ENCODE measurements at places on chromosomes 1 and 21. TPM values are rescaled to one million over a fixed set of nuclear protein-coding genes. Genes with fewer than 3 reads are reported as not detected.

Gene S100A1
- not detected for total RNA-seq

Gene COL8A2
- total RNA-seq, result not detected

Gene CELA3B
- not detected for total RNA-seq

Gene TMPRSS3
- total RNA-seq, result not detected

Gene AXDND1
- not detected for total RNA-seq

Gene INSRR
- total RNA-seq, result not detected

Gene LBR
- 58.3 TPM for total RNA-seq

Gene FAM20B
- total RNA-seq, result 17.3 TPM

Gene CAP1
- 154 TPM for total RNA-seq

Gene LIX1L
- 26.9 TPM for total RNA-seq

Gene KCNE2
- total RNA-seq, result not detected

Gene S100A7A
- total RNA-seq, result not detected

Gene ASCL5
- 0.07 TPM for total RNA-seq

Gene ADORA3
- not detected for total RNA-seq

Gene CYP4A11
- total RNA-seq, result not detected

Gene FAM72D
- 3.5 TPM for total RNA-seq

Gene GPR25
- not detected for total RNA-seq

Gene CASQ2
- total RNA-seq, result not detected

Gene RNU11
- not detected for total RNA-seq

Gene RSPO1
- total RNA-seq, result not detected

Gene STIL
- total RNA-seq, result 16.6 TPM

Gene ATP1A4
- total RNA-seq, result not detected

Gene IVL
- not detected for total RNA-seq

Gene HTR1D
- total RNA-seq, result 1.5 TPM

Gene CD101
- not detected for total RNA-seq

Gene TMEM240
- total RNA-seq, result not detected

Gene TP73
- total RNA-seq, result 5.1 TPM

Gene PROX1
- not detected for total RNA-seq

Gene KRTAP12-2
- total RNA-seq, result not detected

Gene CD5L
- not detected for total RNA-seq

Gene KRTAP13-2
- not detected for total RNA-seq

Gene NR5A2
- not detected for total RNA-seq

Gene PPM1J
- 1.1 TPM for total RNA-seq

Gene PSMG1
- 102 TPM for total RNA-seq

Gene OR2L2
- total RNA-seq, result not detected

Gene MSTO1
- total RNA-seq, result 29.7 TPM

Gene S100A3
- total RNA-seq, result not detected

Gene SPATA21
- total RNA-seq, result not detected

Gene ANKRD65
- total RNA-seq, result not detected

Gene ETV3
- 5.2 TPM for total RNA-seq

Gene PLPPR4
- not detected for total RNA-seq

Gene HES2
- total RNA-seq, result 1.5 TPM

Gene TIE1
- not detected for total RNA-seq

Gene CNKSR1
- not detected for total RNA-seq

Gene KDF1
- 0.96 TPM for total RNA-seq

Gene NCDN
- total RNA-seq, result 11.2 TPM

Gene KIF14
- total RNA-seq, result 7.3 TPM

Gene CFHR1
- total RNA-seq, result not detected

Measured in Caki2 (cell line).